ENCODE measurements at places on chromosomes 7 and 10. TPM values are rescaled to one million over a fixed set of nuclear protein-coding genes. Genes with fewer than 3 reads are reported as not detected.
A peak's percentile ranks its signal among the peaks of the same experiment; 100 is the strongest.

- DNase-seq = no peak
Observed at GRCh38 chr10:119242186-119242585, 34.8 kb downstream of the GRK5 start.

- DNase-seq = no peak
Observed at GRCh38 chr7:91559947-91560346, 295.7 kb downstream of the FZD1 start.

- no peak for DNase-seq
Observed at GRCh38 chr7:47535704-47536628, 45.9 kb downstream of the TNS3 start.

DNA sequence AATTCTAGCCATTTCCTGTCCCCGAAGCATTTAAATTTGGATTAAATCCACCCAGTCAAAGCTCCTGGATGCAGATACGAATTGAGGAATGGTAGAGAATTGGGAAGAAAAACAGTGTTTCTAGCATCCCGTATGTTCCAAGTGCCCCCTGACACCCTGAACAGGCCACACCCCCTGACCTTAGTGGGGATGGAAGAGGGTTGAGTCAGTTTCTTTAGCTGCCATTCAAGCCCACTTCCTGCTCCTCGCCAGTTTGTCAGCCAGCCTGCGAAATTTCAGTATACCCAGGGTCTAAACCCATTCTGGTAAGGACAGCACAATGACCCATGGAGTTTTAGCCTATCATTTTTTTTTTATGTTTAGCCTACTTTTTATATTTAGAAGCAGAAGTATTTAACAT, 101.1 kb downstream of the PKD1L1 start:
- no peak for DNase-seq

The ABCB4 gene
- polyA plus RNA-seq = 0.84 TPM

The ELFN1 gene
- 2.8 TPM for polyA plus RNA-seq

The DLX6 gene
- polyA plus RNA-seq = 0.05 TPM

- no peak for DNase-seq
Observed at GRCh38 chr10:6473430-6473829, 106.6 kb downstream of the PRKCQ start.

DNA sequence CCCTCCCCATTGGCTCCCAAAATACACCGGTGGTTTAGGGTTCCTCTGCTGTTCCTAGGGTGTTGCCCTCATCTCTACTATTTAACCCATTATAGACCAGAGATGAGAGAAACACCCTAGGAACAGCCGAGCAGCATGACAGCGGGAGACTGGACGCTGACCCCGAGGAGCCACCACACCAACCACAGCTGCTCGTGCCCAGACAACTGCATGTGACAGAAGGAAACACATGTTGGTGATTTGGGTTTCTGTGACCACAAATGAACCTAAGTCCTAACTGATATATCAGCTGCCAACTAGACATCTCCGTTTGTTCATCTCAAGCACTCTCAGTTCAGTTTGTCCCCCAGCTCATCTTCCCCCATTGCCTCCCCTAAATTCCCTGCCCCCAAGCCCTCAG, 13.4 kb downstream of the CFAP43 start:
- no peak for DNase-seq

DNA sequence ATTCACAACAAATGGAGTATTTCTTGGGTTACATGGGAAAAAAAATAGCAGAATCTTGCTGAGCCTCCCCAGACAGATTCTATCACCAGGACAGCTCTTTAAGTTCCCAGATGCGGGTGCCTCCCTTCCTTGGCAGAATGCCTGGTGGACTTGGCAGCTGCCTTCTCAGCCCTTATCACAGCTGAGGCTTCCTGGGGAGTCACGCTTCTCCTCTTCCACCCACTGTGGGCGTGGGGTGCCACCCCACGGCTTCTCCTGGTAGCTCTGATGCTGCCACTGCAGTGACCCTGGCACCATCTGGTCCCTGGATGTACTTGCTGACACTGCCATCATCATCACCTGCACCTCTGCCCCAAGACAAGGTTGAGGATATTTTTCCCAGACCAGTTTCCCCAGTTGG, 16.2 kb upstream of the NME8 start:
- peak; percentile 92 for DNase-seq

GRCh38 chr10:29897999-29898716, 161.2 kb downstream of the JCAD start:
- DNase-seq = no peak

The SEC31B gene
- polyA plus RNA-seq = 20.5 TPM

- DNase-seq = no peak
Observed at GRCh38 chr7:16061011-16061410, 360.3 kb downstream of the CRPPA start.

DNA sequence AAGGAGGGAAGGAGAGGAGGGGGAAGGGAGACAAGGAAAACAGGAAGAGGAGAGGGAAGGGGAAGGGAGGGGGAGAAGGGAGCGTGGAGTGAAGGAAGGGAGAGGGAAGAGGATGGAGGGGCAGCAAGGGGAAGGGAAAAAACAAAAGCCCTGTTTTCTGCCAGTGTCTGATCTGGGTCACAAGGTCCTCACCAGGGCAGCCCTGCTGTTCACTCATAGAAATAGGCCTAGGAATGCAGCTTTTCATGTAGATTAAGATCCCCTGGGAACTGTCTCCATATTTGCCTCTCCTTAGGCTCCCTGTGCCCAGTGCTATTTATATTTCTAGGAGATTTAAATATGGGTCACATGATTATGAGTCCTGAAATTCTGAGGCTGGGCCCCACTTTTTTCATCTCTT, 790.7 kb downstream of the TNS3 start:
- no peak for DNase-seq

The EGFR gene
- 44.3 TPM for polyA plus RNA-seq

DNA sequence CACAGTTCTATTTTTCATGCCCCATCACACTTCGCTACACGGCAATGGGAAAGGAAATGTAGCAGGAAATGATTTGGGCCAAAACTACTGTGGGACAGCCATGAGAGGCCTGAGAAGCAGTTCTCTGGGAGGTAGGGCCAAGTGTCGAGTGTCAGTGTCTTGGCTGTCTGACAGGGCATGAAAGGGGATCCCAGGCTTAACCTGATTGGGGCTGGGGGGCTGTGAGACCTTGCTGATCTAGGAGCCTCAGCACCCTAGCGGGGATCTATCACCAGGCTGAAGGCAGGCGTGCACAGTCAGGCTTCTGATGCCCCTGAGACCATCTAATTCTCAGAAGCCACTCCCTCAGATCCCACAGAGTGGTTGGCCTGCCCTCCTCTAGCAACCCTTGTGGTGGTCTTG, 58.2 kb upstream of the SLC25A13 start:
- no peak for DNase-seq

GRCh38 chr10:67971311-67971710, 86.9 kb downstream of the SIRT1 start:
- no peak for DNase-seq

DNA sequence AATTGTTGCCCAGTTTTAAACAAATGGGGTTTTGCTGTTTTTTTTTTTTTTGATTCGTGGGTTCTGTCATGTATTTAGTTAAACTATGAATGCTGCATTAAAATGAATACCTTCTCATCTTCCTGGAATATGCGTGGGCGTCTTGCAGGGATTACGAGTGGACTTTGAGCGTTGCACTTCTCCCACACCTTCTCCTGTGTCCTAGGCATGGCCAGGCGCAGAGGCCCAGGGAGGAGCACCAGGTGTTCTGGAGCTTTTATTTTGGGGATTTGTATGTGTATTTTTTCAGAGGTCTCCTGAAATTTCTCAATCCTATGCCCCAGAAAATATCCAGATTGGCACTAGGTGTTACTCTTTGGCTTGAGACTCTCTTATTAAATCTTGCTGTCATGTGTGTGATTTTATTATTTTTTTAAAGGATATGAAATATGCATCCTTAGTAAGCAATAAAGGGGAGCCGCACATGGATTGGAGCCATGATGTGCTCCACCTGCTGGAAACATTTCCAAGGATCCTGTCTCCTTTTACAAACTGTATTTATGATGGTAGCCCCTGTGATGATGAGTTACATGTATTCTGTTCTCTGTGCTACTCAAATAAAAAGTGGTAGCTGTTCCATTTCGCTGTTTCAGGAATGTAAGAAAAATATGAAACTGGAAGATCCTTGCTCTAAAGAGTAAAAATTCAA, 482.2 kb upstream of the KLF6 start:
- no peak for DNase-seq

The COL28A1 gene
- 1.6 TPM for polyA plus RNA-seq

Data from right lung (tissue), 10 donors.